ENCODE measurements at places on chromosomes 2 and 18. TPM values are rescaled to one million over a fixed set of nuclear protein-coding genes. Genes with fewer than 3 reads are reported as not detected.

The HOXD1 gene
- not detected for total RNA-seq

GRCh38 chr18:11587846-11588245 is 21.6 kb upstream of the SLC35G4 start:
- DNase-seq = no peak

- DNase-seq = no peak
These were observed 23.1 kb downstream of the ICOS start for GRCh38 chr2:203959672-203960071.

GRCh38 chr2:169184074-169184473 is 114.7 kb downstream of the DHRS9 start:
- no peak for DNase-seq

The LCT gene
- total RNA-seq = not detected

GRCh38 chr2:8494589-8494988 is 187.3 kb upstream of the ID2 start:
- peak; percentile 54 for DNase-seq

The PLA2R1 gene
- total RNA-seq = 47.7 TPM

The DSC3 gene
- total RNA-seq = 4.1 TPM

- DNase-seq = no peak
These were observed 119.9 kb upstream of the PIEZO2 start for GRCh38 chr18:11269257-11269656.

DNA sequence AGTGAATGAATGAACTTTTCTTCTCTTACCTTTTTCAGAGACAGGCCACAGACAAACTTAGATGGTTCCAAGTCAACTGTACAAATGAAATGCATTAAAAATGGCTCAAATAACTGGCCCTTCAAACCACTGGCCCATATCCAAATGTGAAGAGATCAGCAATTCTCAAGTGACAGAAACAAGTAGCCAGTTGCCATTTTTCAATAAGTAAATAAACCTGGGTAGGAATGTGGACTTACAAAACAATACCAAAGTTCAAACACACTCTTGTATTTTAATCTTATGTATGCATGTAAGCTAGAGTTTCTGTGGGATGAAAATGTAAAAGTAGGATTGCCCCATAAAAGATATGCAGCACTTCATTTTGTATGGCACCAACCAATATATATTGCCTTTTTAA is 129.2 kb downstream of the MEP1B start:
- no peak for DNase-seq

Measured in chondrocyte (in vitro differentiated cells).